A549 treated with Mapracorat at 1 μM for 4 hours (cell line): ENCODE measurements at places on chromosomes 5 and 9. TPM values are rescaled to one million over a fixed set of nuclear protein-coding genes. Genes with fewer than 3 reads are reported as not detected.

Gene MARCHF11
- not detected in 5 replicates for total RNA-seq

Gene RGMB
- total RNA-seq, result 6.0 to 8.1 TPM (median 7.0 TPM) in 5 replicates

Gene RMRP
- total RNA-seq, result 8.1 to 20.9 TPM (median 15.0 TPM) in 4 of 5 replicates, not detected in the other

Gene TAF11L10
- not detected in 5 replicates for total RNA-seq

Gene GTF2H2
- 9.4 to 14.3 TPM (median 10.6 TPM) in 5 replicates for total RNA-seq
